A549 treated with AZD2906 at 1 μM for 4 hours (cell line): ENCODE measurements at places on chromosomes 5 and 9. TPM values are rescaled to one million over a fixed set of nuclear protein-coding genes. Genes with fewer than 3 reads are reported as not detected.

Gene TLR4
- 0.06 to 0.12 TPM (median 0.06 TPM) in 5 replicates for total RNA-seq

Gene ADAMTS13
- 0.31 to 0.63 TPM (median 0.60 TPM) in 5 replicates for total RNA-seq

Gene RFX3
- 1.2 to 1.8 TPM (median 1.5 TPM) in 5 replicates for total RNA-seq

Gene UBLCP1
- total RNA-seq, result 32.0 to 39.6 TPM (median 33.9 TPM) in 5 replicates

Gene FAM78A
- 0.21 to 0.32 TPM (median 0.28 TPM) in 5 replicates for total RNA-seq

Gene GLRA1
- not detected in 5 replicates for total RNA-seq

Gene INIP
- 14.5 to 27.9 TPM (median 15.4 TPM) in 5 replicates for total RNA-seq

Gene ANKRD34B
- 0.03 to 0.15 TPM (median 0.06 TPM) in 5 replicates for total RNA-seq

Gene OSMR
- 49.1 to 70.1 TPM (median 59.6 TPM) in 5 replicates for total RNA-seq

Gene SCGB3A2
- total RNA-seq, result not detected in 5 replicates

Gene SNX18
- total RNA-seq, result 5.0 to 6.7 TPM (median 6.4 TPM) in 5 replicates

Gene HMCN2
- 0.01 to 0.13 TPM (median 0.09 TPM) in 5 replicates for total RNA-seq

Gene NPM1
- total RNA-seq, result 3,078 to 4,483 TPM (median 3,289 TPM) in 5 replicates

Gene SPOCK1
- total RNA-seq, result 8.9 to 22.6 TPM (median 16.0 TPM) in 5 replicates

Gene SPINK13
- total RNA-seq, result 0.24 to 0.66 TPM (median 0.38 TPM) in 5 replicates
